ENCODE measurements at places on chromosomes 3 and 15.

DNA sequence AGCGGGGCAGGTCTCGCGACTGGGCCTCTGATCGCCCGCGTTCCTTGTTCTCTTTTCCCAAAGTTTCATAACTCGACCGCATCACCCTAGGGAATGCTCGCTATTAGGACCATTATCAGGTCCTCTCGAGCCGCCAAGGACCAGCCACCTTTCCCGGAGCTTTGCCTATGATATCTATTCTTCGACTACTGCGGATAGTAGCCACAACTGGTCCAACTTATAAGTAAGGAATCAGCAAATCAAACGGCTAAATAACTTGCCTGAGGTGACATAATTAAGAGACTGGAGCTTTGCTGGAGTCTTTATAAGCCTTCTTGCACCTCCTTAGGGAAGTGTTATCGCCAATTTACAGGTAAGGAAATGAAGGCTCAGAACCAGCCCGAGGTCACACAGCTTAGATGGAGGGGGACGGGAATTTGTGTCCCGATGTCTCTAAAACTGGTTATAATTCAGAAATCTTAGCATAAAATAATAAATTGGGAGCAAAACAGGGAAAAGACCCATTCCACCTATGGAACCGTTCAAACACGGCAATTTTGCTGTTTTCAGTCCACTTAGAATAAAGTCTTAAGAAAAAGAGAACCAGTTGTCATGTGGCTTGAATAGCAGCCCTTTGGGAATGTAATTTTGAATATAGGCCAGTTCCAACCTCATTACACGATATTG lies 479 bp upstream of the PLD1 start:
- no peak for DNase-seq

GRCh38 chr15:99148851-99149276 lies 44.0 kb downstream of the SYNM start:
- DNase-seq = no peak

- DNase-seq = no peak
These were observed 89.3 kb upstream of the P2RY1 start for GRCh38 chr3:152745646-152746045.

GRCh38 chr3:13881536-13882410 lies 1.9 kb upstream of the WNT7A start:
- DNase-seq = no peak

GRCh38 chr3:164380156-164380555 lies 698.1 kb downstream of the SI start:
- no peak for DNase-seq

DNA sequence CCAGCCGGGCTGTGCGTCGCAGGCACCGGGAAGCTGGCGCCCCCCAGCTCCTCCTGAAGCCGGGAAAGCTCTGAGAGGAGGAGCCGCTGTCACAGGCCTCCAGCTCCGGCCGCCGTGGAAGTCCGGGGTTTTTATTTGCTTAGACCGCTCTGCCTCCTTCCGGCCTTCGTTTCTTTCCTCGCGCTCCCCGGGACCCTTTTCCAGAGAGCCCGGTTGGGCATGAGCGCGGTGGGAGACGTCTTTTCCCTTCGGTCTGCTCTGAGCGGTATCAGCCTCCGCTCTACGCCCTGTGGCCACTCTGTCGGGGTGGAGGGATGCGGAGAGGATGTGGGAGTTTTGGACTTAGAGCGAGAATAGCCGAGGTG lies 559 bp downstream of the SENP5 start:
- no peak for DNase-seq

DNA sequence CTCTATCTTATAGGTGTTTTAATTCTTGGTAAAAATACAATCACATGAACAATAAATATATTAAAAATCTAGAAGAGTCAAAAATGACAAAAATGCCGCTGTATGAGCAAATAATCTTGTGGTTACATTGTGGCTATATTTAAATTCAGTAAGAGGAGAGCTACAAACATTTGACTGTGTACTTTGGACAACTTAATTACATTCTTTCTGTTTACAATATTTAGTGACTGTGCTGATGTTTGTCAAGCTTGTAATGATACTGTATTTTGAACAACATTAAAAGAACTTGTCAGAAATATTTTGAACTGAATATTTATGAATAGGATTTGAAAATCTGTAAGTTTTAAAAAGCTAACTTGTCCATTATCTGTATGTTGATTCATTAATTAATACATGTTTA lies 598.3 kb downstream of the SI start:
- DNase-seq = no peak

DNA sequence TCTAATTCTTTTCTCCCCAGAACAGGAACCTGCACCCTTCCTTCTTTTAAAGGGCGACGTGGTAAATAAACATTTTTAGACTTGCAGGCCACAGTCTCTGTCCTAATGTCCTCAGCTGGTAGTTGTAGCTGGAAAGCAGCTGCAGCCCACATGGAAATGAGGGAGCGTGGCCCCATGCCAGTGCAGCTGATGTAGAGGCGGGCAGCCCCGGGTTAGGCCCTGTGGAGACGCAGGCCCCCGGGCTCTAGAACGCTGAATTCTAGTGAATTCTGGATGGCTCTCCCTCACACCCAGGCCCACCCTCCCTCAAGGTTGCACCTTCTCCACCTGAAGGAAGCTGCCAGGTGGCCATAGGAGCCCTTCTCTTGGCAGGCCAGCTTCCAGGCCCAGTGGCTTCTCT lies 52.3 kb downstream of the PGPEP1L start:
- no peak for DNase-seq

Data from mesothelial cell of epicardium (in vitro differentiated cells).